Amniotic epithelial cell (primary cell): ENCODE measurements at places on chromosomes 7 and 10.

DNA sequence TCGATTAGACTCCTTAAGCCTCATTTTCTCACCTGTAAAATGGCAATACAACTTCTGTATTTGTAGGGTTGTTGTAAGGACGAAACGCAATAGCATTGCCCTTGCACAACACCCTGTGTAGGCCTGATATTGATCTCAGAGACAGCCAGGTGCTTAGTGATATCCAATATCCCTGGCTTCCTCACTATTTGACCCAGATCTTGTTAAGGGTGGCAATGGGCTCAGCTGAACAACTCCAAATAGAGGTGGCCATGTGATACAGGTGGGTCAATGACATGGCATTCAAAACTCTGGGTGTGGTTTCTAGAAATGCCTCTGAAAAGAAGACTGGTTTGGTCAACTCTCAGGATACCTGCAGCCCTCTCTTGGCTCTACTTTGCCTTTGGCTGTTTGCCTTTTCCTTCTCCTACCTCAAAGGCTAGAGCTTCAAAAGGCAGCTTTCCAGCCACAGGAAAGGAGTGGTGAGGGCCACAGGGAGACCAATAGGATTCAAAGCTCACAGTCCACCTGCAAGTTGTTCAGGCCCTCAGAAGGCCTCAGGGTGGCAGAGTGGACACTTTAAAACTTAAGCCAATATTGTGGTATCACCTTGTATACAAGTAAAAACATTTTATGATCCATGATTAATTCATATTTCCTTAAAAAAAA lies 14.9 kb upstream of the GATAD1 start:
- no peak for DNase-seq

DNA sequence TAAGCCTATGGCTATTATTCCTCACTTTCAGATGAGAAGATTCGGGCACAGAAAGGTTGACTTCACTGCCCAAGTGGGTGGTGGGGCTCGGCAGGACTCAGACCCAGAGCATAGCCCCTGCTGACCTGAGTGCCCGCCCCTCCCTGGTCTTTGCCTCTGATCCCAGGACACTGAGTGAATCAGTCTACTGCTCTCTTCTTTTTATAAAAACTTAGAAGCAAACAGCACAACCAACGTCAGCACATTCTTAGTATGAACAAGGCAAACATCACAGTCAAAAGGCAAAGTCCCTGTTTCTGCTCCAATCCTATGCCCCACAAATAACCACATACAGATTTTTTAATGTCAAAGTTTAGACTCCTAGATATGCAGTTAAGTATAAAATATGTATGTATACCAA lies 237.8 kb downstream of the ZMYND11 start:
- DNase-seq, result peak; percentile 77

GRCh38 chr7:39084349-39084748 lies 106.6 kb downstream of the POU6F2 start:
- no peak for DNase-seq

GRCh38 chr7:33351709-33352108 lies 222.3 kb downstream of the BBS9 start:
- no peak for DNase-seq

DNA sequence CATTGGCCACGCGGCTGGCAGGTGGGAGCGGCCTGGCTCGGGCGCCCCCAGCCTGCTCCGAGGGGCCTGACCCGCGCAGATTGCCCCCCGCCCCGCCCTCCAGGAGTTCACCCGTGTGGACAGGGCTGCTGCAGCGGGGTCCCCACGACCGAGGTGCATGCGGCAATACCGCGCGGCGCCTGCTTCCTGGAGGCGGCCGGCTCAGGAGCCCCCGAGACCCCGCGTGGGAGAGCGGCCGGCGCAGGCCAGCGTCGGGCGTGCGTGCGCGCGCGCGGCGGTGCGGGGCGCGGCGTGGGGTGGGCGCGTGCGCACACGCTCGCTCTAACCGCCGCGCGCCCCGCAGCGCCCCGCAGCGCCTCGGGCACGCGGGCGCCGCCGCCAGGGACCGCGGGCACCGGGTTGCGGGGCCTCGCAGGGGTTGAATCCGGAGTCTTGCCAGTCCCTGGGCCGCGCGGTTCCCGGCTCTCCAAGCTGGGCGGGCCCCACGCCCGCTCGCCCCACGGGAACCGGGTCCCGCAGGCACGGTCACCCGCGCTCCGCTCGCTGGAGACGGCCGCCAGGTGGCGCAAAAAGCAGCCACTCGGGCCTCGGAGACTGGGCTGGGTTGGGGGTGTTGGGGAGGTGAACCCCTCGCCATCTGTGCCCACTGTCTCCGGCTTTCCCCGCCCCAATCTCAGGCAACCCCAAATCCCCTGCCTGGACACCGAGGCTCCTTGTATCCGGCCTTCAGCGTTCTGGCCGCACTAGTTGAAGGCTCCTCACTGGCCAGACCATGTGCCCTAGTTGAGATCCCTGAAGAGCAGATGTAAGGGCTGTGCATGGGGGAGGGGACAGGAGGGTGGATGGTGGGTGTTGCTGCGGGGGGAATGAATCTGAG lies 1.3 kb upstream of the ACHE start:
- no peak for DNase-seq

- peak; percentile 89 for DNase-seq
Measured at GRCh38 chr7:96321031-96321657, 754 bp downstream of the SLC25A13 start.

GRCh38 chr7:142174441-142174840 lies 62.9 kb downstream of the MGAM2 start:
- DNase-seq, result no peak

DNA sequence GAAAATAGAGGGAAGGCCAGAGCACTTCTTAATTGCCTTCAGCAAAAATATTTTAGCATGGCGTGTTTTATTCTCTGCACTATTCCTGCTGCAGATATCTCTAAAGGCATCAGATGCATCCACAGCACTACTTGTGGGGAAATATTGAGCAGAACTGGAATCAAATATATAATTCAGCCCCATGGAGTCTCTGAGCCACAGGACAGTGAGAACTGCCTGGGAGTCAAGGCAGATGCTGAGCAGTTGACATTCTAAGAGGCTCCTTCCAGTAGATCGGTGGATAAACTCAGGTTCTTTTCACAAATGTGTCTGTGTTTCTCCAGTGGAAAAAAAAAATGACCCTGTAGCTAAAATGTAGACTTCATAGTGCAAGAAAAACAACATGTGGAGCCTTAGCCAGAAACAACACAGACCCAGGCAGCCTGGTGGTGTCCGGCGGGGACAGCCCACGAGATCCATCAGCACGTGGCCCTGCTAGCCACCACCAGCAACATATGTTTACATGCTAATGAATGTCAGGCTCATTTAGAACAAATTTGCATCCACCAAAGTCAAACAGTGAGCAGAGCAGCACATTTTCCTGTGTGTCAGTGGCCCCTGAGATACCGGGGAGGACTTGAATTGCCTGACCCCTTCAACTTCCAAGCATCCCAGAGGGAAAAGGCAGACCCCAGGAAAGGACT lies 123.3 kb upstream of the PFKP start:
- no peak for DNase-seq

DNA sequence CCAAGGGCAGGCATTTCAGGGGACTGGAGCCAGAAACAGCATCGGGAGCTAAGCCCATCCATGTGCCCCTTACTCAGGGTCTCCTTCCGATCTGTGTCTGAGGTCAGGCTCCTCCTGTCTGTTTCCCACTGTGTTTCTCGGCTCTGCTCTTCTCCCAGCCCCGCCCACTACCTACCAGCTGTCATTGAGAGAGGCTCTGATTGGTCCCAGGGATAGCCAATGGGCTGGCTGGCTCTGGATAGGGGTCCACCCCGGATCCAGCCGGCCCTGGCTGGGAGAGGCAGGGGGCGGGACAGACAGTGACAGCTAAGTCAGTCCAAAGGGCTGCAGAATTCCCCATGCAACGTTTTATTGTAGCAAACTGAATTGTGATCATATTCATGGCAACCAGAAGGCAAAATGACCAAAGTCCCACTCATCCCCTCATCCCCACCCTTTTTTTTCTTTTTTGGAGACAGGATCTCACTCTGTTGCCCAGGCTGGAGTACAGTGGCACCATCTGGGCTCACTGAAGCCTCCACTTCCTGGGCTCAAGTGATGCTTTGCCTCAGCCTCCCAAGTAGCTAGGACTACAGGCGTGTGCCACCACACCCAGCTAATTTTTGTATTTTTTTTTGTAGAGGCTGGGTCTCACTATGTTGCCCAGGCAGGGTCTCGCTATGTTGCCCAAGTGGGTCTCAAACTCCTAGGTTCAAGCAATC lies 76.3 kb downstream of the CLIP2 start:
- DNase-seq, result peak; percentile 69

GRCh38 chr10:133278577-133279265 lies 2.1 kb upstream of the ADAM8 start:
- peak; percentile 97 for DNase-seq

DNA sequence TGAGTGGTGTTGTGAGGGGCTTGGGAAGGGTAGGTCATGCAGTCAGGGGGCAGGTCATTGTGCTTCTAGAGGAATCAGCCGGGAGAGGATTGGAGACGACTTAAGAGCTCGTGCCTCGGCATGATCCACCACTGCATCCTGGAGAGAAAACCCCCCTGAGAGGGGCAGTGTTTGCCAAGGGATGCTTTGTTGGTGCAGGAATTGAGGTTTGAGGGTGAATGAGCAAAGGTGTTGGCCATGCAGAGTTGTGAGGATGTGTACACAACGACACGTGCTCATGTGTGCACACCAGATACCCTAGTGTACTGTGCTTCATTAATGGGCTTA lies 85.6 kb upstream of the ANLN start:
- no peak for DNase-seq
